ENCODE measurements at places on chromosomes 6 and 20.

- H3K4me1 ChIP-seq = peaks cover 4% of the 10 kb centered on the region
- DNase-seq = no peak
- H3K27me3 ChIP-seq = no peaks in the 10 kb centered on the region
- H3K27ac ChIP-seq = no peak overlapping the region
- no peak overlapping the region for H3K4me3 ChIP-seq
These were observed 13.0 kb downstream of the EFCAB8 start for GRCh38 chr20:32871627-32872160.

- no peak overlapping the region for H3K27ac ChIP-seq
- DNase-seq = no peak
- peaks cover 6% of the 10 kb centered on the region for H3K4me1 ChIP-seq
- peaks cover 13% of the 10 kb centered on the region for H3K27me3 ChIP-seq
- H3K4me3 ChIP-seq = no peak overlapping the region
These were observed 18.9 kb downstream of the TTBK1 start for GRCh38 chr6:43262000-43262779.

DNA sequence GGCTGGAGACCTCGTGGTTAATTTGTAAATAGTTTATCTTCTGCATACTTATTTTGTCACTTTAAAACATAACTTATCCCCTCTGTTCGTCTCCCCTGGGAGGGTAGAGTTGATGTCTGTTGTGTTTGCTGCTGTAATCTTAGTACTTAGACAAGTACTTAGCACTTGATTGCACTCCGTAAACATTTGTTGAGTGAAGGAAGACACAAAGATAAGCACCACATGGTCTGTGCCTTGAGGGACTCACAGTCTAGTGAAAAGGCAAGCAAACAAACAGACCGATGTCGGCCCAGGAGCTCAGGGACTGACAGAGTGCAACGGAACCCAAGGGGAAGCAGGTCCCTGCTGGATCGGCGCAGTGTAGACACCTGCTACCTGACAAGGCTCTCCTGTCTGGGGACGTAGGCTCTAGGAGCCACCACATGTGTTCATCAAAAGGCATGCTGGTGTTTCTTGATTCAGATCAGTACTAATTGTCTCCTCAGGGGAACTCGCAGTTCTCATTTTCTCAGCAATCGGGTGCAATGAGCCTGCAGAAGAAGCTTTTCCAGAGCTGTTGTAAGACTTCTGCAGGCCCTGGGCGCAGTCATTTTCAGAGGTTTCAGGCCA is 31.4 kb downstream of the EDN3 start:
- no peak overlapping the region for H3K4me3 ChIP-seq
- H3K4me1 ChIP-seq = no peaks in the 10 kb centered on the region
- H3K27me3 ChIP-seq = peaks cover 2% of the 10 kb centered on the region
- H3K27ac ChIP-seq = no peak overlapping the region
- H3K36me3 ChIP-seq = no peaks in the 10 kb centered on the region

- DNase-seq = no peak
- H3K27ac ChIP-seq = no peak overlapping the region
- peaks cover 49% of the 10 kb centered on the region for H3K36me3 ChIP-seq
- peaks cover 16% of the 10 kb centered on the region for H3K4me1 ChIP-seq
These were observed 184.1 kb downstream of the TMEM242 start for GRCh38 chr6:157139054-157139708.

DNA sequence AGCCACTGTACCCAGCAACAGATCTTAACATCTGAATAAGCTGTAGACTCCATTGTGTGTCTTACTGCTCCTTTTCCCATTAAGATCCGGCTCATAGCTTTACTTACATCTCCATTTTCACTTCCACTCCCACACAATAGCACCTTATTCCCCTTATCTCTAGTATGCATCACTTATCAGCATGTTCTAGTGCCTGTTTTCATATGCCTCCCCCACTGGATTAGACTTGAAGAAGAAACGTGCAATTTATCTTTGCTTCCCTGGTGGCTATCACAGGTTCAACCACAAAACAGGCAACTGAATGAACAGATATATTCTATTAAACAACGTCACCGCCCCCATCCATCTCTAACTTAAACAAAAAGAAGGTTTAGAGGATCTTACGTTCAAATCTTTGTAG is 12.1 kb downstream of the SSR1 start:
- DNase-seq = no peak
- peaks cover 23% of the 10 kb centered on the region for H3K36me3 ChIP-seq
- H3K27ac ChIP-seq = no peak overlapping the region
- H3K4me1 ChIP-seq = peaks cover 27% of the 10 kb centered on the region
- H3K4me3 ChIP-seq = no peak overlapping the region

DNA sequence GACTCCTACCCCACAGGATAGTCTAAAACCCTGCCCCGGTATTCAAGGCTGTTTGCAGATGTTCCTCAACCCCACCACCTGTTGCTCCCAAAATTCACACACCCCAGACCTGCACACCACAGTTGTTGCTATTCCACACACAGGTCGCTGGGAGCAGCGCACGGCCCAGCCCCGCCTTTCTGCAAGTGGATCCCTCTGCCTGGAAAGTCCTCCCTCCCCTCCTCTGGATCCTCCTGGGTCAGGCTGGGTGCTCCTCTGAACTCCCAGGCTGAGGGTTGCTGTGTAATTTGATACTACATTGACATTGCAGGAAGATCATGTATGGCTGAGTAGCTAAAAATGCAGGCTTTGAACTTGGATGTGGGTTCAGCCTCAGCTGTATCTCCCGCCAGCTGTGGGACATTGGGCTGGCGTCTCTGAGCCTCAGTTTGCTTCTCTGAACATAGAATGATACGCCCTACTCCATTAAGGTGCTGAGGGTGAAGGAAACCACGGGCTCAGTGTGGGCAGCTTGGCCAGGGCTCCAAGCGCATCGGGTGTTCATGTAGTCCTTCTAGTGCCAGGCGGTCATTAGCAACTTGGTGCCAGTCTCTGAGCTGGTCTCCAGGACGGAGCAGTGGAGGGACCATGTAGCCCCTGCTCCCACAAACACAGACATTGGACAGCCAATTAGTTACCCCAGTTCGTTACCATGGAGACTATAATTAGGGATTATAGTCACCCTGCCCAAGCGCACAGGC is 13.9 kb upstream of the CCN5 start:
- no peak for DNase-seq
- no peaks in the 10 kb centered on the region for H3K36me3 ChIP-seq
- H3K27me3 ChIP-seq = peaks cover 8% of the 10 kb centered on the region
